ENCODE measurements at places on chromosomes 2 and 18. TPM values are rescaled to one million over a fixed set of nuclear protein-coding genes. Genes with fewer than 3 reads are reported as not detected.

ABCG8 gene
- not detected for total RNA-seq

PAX3 gene
- 31.2 TPM for total RNA-seq

LYPD6 gene
- 1.5 TPM for total RNA-seq

CDKL4 gene
- total RNA-seq, result not detected

DNA sequence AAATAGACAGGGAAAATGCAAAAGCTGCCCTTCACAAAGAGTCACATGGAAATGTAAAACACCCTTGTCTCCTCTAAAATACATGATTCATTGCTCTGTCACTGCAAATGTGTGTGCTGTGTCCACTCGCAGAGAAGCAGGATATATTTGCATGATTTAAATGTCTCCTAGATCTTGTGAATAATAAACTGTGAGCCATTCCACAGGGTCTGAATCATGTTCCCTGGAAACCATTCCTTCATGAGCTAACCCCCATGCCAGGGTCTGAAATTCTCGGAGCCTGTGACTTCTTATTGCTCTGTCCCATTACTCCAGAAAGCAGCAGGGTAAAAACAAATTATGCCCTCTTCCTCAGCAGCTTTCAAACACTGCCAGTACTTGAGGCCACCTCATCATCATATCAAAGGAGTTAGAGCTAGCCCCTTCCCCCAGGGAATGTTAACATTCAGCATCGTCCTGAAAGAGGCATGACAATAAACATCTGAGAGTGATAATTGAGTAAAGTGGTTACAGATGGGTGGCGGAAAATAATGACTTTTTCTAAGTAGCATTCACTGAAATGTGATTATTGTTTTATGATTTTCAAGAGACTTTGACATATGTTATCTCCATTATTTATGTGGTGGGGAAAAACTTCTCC lies 11.7 kb upstream of the CNGA3 start:
- peaks cover 10% of the 10 kb centered on the region for H3K36me3 ChIP-seq
- H3K4me3 ChIP-seq, result peak overlapping the region; percentile 63
- H3K27ac ChIP-seq, result peak overlapping the region; percentile 28
- H3K4me1 ChIP-seq, result peaks cover 19% of the 10 kb centered on the region
- peaks cover 3% of the 10 kb centered on the region for H3K27me3 ChIP-seq

- no peak overlapping the region for H3K4me3 ChIP-seq
- no peak overlapping the region for H3K27ac ChIP-seq
- no peaks in the 10 kb centered on the region for H3K27me3 ChIP-seq
- H3K4me1 ChIP-seq, result no peaks in the 10 kb centered on the region
- DNase-seq, result no peak
- H3K36me3 ChIP-seq, result peaks cover 4% of the 10 kb centered on the region
These were observed 15.2 kb upstream of the FZD5 start for GRCh38 chr2:207784898-207785297.

- peaks cover 2% of the 10 kb centered on the region for H3K4me1 ChIP-seq
- no peak overlapping the region for H3K4me3 ChIP-seq
- no peaks in the 10 kb centered on the region for H3K27me3 ChIP-seq
- no peak for DNase-seq
- no peaks in the 10 kb centered on the region for H3K36me3 ChIP-seq
These were observed 28.7 kb downstream of the SRSF7 start for GRCh38 chr2:38722271-38723061.

- H3K4me1 ChIP-seq, result no peaks in the 10 kb centered on the region
- H3K27ac ChIP-seq, result no peak overlapping the region
- no peaks in the 10 kb centered on the region for H3K27me3 ChIP-seq
- H3K4me3 ChIP-seq, result no peak overlapping the region
- no peaks in the 10 kb centered on the region for H3K36me3 ChIP-seq
These were observed 325.6 kb upstream of the TNP1 start for GRCh38 chr2:217185265-217185995.

- H3K27me3 ChIP-seq, result peaks cover 7% of the 10 kb centered on the region
- no peaks in the 10 kb centered on the region for H3K36me3 ChIP-seq
These were observed 83.3 kb downstream of the LIMS1 start for GRCh38 chr2:108617617-108618016.

- H3K27ac ChIP-seq, result no peak overlapping the region
- no peak overlapping the region for H3K4me3 ChIP-seq
- no peak for DNase-seq
- H3K4me1 ChIP-seq, result peaks cover 2% of the 10 kb centered on the region
- H3K36me3 ChIP-seq, result no peaks in the 10 kb centered on the region
These were observed 154.7 kb downstream of the TSN start for GRCh38 chr2:121910139-121910538.

DNA sequence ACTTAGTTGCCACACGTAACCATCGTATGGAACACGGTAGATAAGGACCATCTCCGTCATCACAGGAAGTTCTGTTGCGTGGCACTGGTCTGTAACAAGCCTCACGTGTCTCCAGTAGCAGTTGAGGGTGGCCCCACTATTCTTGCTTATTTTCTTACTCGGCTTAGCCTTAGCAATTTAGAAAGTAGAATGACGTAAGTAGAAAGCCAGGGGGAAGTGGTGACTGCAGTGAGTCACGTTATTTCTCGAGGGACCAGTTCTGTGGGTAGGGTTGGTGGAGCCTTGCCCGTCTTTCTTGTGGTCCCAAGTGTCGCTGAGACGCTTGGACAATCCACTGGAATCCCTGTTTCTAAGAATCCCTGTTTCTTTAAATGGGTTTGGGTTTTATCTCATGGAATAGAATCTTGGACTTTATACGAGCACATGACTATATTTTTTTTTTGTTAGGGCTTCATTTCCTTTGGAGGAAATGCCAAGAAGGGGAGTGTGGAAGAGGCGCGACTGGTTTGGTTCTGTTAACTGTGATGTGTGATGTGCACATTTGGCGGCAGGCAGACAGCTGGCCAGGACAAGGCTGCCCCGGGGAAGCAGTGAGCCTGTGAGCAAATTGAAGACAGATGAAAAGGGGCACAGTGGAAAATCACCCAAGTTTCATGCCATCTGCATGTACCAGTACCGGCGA lies 96.2 kb downstream of the CABLES1 start:
- peaks cover 7% of the 10 kb centered on the region for H3K4me1 ChIP-seq
- peaks cover 1% of the 10 kb centered on the region for H3K27me3 ChIP-seq
- no peak overlapping the region for H3K27ac ChIP-seq

GRCh38 chr2:224202281-224202865 lies 163.3 kb upstream of the SERPINE2 start:
- H3K4me3 ChIP-seq, result no peak overlapping the region
- H3K36me3 ChIP-seq, result no peaks in the 10 kb centered on the region
- no peaks in the 10 kb centered on the region for H3K27me3 ChIP-seq
- no peaks in the 10 kb centered on the region for H3K4me1 ChIP-seq
- H3K27ac ChIP-seq, result no peak overlapping the region

DNA sequence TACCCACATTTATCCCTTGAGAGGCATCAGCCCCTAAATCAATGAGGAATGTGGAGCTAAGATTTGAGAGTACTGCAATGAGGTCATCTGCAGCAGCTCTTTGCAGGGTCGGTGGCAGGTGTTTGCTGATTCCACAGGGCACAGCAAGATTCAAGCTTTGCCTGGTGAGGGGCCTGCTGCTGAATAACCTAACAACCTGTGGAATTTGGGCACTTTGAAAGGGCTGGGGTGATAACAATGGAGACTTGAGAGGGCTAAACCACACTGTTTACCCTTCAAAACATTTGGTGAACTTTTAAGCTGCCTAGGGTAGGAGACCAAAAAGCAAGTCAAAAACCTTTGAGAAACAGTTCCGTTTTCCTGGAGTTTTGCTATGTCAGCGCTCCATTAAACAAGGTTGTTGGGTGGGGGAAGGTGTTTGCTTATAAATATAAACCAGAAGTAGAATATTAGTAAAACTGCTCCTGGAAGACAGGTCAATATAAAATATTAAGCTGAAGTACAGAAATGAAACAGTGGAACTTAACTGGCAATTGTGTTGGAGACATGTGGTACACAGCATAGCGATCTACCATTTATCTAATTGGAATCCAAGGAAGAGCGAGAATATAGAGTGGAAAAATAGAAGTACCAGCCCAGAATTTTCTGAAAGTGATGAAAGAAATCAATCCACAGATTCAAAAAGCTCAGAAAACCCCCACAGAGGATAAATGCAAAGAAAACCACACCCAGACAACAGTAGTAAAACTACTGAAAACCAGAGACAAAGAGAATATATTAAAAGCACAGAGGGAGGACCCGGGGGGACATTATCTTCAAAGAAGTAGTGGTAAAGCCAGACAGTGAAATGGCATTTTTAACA lies 15.7 kb downstream of the COPS8 start:
- H3K36me3 ChIP-seq, result no peaks in the 10 kb centered on the region
- no peaks in the 10 kb centered on the region for H3K27me3 ChIP-seq
- H3K4me3 ChIP-seq, result no peak overlapping the region
- no peak overlapping the region for H3K27ac ChIP-seq
- H3K4me1 ChIP-seq, result no peaks in the 10 kb centered on the region

- H3K27me3 ChIP-seq, result peaks cover 4% of the 10 kb centered on the region
- no peaks in the 10 kb centered on the region for H3K4me1 ChIP-seq
- H3K27ac ChIP-seq, result no peak overlapping the region
- no peak for DNase-seq
- H3K36me3 ChIP-seq, result no peaks in the 10 kb centered on the region
These were observed 17.1 kb downstream of the ZFP36L2 start for GRCh38 chr2:43209204-43209717.

DNA sequence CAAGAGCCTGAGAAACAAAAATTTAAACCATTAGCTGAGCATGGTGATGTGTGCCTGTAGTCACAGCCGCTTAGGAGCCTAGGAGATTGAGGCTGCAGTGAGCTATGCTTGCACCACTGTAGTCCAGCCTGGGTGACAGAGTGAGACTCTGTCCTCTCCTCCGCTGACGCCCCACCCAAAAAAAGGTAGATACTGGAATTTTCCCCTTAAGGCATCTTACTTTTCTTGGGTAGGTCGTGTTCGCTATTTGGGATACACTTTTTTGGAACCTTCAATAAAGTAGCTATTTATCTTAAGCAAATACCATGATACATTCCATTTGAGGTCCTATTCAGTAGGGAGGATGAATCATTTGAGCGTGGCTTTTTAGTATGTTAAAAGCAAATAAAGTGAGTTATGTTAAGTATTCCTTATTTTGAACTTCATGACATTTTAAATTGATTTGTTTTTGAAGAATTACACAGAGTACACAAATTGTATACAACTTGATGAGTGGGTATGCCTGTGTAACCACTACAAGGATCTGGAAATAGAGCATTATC lies 38.7 kb downstream of the RALBP1 start:
- H3K27me3 ChIP-seq, result no peaks in the 10 kb centered on the region
- no peak for DNase-seq
- no peak overlapping the region for H3K27ac ChIP-seq
- no peaks in the 10 kb centered on the region for H3K4me1 ChIP-seq

DNA sequence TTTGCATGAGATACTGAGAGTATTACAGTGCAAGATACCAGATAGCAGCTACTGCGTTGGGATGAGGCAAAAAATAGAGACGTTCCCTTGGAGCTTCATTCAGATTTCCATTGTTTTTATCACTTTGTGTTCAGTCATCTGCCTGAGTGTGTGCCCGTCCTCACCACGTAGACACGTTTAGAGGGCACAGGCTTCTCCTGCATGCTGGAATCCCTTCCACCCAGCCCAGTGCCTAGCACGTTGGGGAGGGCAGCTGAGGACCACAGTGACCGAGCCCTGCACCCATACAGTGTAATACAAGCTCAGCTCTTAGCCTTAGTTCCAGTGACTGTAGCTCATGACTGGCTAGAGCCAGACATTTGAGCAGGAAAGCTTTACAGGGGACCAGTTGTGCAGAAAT lies 134.7 kb downstream of the GBX2 start:
- H3K27me3 ChIP-seq, result peaks cover 8% of the 10 kb centered on the region
- no peaks in the 10 kb centered on the region for H3K4me1 ChIP-seq
- no peak overlapping the region for H3K4me3 ChIP-seq
- DNase-seq, result no peak
